ENCODE measurements at places on chromosomes 11 and 22.

- peak; percentile 23 for DNase-seq
These were observed 129.9 kb downstream of the KCNC1 start for GRCh38 chr11:17864478-17864941.

DNA sequence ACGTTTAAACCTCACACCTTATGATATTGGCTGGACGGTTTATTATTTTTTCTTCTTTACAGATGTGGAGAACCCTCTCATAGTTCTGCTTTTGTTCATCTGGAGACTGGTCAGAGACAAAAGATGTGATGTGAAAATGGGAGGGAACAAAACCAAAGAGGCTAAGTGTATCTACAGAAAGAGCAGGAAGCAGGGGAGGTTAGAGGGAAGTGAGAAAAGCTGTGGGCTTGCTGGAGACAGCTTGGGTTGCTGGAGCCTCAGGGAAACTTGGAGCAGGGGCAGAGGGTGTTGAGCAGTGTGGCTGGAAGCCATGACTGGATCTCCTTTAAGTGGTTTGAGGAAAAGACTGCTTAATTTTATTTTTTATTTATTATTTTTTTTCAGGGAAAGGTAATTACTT, 79.0 kb upstream of the SNX19 start:
- no peak for DNase-seq

- DNase-seq = no peak
These were observed 50.4 kb upstream of the CD82 start for GRCh38 chr11:44515048-44515447.

DNA sequence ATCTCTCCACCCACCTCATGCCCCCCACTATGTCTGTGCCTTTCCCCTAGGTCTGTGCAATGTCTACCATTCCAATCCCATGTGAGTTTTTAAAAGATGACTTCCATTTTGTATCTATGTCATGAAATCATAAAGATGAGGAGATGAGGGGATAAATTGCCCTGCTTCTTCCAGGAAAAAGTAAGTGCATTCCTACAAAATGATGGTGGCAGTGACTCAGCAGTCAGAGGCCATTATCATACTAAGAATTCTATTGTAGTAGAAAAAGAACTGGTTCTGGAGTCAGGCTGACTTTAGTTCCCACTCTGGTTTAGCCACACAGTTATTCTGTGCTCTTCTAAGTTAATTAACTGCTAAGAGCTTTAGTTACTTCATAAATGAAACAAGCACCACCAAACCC, 89.6 kb upstream of the API5 start:
- no peak for DNase-seq

- DNase-seq = no peak
These were observed 3.6 kb upstream of the MB start for GRCh38 chr22:35620624-35621251.

DNA sequence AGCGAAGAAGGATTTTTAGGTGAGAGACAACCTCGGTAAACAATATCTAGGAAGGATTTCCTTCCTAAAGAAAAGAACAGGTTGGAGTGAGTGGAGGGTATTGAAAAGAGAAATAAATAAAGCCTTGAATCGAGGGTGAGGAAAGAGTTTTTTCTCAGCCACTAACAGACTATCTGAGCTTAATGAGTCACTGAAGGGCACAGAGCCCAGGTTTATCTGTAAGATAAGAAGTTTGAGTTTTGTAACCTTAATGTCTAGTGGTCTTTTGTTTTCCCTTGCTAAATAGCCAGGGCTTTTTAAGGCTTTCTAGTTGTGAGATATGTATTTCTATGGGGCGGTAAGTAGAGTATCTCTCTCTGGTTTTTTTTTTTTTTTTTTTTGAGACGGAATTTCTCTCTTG, 394.5 kb upstream of the KIRREL3 start:
- DNase-seq = no peak

- no peak for DNase-seq
These were observed 86.0 kb downstream of the GRIK4 start for GRCh38 chr11:120597250-120598215.

DNA sequence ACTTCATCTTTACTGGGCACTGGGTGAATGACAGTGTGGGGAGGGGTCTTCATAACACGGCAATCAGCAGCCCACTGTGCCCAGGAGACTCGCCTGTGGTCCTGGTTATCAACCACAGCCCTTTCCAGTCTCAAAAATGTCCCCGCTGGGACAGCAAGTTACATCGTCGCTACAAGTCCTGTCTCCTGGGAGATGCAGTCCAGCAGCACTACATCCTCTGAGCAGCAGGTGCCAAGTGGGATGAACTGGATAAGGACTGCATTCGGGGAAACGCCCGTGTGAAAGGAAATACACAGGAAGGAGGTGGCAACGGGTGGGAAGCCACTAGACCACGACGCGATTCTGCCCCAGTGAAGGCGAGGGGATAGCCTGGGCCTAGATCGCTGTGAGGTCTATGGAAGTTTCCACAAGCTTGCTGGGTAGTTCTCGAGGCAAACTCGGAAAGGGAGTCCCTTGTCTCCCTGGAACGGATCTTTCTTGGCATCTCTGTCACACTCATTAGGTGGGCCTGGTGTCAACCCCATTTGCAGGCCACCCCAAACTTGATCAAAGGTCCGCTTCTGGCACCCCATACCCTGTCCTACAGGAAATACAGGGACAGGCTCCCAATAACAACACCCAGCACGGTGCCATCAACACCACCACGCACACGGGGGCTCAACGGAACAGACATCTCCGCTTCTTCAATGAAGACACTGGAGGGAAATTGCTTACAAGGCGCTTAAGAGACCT, 4.4 kb downstream of the ASCL2 start:
- DNase-seq = no peak

- DNase-seq = no peak
These were observed 6.6 kb downstream of the C2CD2L start for GRCh38 chr11:119113716-119114115.

GRCh38 chr22:11627798-11628650, 3900.0 kb upstream of the OR11H1 start:
- DNase-seq = no peak

GRCh38 chr11:60768202-60768601, 11.5 kb downstream of the MS4A15 start:
- no peak for DNase-seq

DNA sequence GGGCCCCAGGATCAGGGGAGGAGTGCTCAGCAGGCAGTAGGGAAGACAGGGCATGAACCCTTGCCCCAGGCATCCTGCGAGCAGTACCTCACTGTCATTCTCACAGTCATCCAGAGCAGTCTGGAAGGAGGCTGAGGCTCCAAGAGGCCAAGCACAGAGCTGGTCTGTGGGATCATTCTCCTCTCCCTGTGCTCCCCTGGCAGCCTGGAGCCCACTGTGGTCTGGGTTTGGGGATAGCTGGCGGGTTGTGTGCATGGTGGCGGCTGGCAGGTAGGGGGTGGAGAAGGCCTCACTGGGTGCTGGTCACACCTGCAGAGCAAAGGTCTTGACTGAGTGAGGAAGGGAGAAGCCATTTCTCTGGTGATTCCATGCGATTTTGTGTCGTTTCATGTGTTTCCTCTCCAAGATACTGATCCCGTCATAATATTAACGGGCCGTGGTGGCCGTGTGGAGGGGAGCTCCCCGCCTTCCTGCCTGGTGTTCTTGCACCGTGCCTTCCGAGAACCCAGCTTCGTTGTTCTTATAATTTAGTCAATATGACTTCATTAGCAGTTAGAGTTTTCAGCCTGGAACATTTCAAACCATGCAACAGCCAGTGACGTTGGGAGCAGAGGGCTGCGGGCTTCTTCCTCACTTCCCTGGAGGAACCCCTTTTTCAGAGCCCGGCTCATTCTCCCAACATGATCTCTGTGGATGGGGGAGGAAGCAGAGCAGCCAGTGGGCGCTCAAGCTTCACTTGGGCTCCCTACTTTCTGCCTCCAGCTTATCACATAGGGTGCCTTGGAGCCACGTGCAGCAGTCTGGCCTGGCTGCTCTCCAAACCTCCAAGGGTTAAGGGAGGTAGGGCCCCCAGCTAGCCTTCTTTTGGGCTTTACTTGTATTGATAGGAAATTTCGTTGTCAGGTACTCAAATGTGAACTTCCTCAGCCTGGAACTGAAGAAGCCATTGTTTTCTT, 20.8 kb upstream of the ADORA2A start:
- DNase-seq = no peak

DNA sequence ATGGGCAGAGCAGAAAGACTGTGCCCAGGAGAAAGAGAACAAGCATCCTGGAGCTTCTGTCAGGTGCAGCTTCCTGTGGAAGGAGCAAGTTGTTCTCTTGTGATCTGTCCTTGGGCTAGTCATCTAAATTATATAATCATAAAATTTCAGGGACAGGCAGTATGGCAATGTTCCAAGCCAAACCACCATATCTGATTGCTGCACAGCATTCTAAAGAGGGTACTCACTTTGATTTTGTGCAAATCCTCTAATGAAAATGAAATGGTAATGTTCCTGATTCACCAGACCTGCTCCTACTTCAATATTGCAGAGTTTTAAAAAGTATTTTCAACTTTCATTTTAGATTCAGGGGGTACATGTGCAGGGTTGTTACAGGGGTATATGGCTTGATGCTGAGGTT, at the start of gene PATE2:
Gene PATE2 (minus strand): TSS at position 101 of the 400 bp plus-strand sequence. CDS start 55 bp downstream, at position 46.
- DNase-seq = no peak

DNA sequence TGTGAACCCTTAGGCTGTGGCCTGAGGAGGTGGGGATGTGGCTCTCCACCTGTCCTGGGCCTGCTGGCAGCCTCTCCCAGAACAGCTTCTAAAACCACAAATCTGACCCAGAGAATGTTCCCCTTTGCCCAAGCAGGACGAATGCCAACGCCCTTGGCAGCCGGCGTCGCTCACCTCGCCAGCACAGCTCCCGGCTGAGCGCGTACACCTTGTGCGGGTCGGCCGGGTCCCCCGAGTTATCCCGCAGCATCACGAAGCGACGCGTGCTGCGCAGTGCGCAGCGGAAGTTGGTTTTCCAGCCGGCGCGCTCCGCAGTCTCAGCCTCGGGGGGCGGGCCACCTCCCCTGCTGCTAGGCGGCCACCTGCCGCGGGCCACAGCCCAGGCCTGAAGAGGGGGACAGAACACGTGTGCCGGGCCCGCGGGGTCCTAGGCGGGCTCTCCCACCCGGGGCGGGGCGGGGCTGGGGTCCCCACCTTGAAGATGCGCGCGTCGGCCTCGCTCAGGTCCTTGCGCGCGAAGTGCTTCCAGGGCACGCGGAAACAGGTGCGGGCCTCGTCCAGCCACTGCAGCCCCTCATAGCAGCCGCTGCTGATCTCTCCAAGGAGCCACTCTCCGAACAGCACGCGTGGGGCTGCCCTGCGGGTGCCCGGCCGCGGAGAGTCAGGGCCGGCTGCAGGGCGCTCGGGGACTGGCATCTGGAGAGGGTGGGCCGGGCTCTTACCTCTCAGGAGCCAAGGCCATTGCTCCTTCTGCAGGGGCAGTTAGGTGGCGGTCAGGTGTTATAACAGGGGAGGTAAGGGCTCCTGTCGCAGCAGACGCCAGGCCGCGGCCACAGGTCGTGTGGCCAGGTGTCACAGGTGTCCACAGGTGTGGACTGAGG, 887 bp downstream of the IRF7 start:
- DNase-seq = peak; percentile 8

DNA sequence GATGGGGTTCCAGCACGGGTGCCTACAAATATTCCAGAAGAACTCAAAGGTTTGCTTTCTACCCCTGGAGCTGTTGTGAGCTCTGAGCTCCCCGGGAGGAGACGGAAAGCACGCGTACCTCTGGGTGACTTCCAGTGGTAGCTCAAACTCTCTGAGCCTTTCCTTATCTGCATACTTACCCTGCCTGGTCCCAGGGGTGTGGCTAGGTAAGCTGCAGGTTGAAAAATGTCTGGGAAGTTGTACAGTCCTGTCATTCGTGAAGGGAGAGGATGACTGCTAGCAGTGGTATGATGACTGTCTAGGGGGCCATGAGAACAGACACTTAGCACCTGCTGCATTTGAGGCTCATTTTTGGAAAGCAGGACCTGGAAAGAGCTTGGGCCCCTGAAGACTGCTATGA, 111.5 kb downstream of the DSCAML1 start:
- no peak for DNase-seq

DNA sequence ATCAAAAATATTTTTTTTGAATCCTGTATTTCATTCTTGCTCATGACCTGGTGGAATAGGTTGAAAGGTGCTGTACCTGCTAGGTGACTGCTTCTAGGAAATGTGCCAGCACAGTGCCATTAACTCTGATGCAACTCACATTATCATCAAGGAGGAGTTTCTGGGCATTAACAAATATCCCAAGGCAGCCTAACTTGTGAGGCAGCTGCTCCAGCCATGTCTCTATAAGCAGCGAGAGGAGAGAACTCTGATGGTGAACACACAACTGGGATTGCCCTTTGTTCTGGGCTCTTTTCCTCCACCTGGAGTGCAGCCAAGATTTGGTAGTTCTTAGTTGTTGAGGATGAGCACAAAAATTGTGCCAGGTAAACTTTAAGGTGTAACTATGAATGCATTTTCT, 25.6 kb downstream of the HEPHL1 start:
- no peak for DNase-seq

DNA sequence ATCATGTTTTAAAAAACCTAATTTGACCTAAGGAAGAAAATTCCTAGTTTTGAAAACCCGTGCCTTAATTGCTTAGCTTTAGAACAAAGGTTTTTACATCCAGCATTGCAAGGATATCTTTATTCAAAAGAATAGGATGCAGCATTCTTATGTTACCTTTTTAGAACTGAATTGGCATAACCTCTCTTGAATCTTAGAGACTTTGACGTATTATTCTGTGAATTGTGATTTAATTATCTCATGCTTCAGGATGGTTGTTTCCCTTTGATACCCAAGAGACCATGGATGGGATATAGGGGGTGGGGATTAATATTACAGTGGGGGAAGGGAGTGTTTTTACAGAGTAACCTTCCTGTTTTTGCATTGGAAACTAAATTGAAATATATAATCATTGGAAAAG, 49.4 kb downstream of the ARHGEF12 start:
- no peak for DNase-seq

DNA sequence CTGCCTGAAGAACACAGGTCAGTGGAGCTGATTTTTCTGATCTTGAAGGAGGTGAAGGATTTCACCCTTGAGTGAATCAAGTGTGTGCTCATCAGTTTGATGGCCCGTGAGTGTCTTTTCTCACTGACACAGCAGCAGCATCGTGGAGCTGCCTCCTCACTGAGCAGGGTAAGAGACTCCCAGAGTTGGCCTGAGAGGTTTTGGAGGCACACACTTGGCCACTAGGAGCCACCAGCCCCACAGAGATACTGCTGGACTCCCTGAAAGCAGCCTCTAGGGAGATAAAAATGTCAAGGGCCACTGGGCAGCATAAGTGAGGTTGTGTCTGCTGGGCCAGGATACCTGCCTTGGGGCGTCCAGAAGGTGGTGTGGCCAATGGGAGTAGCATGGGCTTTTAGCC, 245.4 kb downstream of the GRIK4 start:
- no peak for DNase-seq

GRCh38 chr22:37500745-37501609, 14.8 kb upstream of the MFNG start:
- no peak for DNase-seq

DNA sequence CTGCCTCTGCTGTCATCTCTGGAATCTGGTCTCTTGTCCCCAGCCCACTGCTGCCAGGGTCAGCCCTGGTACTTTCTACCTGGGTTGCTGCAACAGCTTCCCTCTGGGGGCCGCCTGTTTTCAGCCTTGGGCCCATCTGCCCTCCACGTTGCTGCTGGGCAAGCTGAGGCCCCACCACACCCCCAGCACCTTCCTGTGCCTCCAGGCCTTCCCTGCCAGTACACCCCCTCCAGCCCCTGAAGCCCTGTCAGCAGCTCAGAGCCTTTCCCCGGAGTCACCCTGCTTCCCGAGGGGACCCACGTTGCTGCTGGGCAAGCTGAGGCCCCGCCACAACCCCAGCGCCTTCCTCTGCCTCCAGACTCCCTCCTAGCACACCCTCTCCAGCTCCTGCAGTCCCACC, 3.3 kb upstream of the SAMM50 start:
- no peak for DNase-seq

All from RPMI8226 (cell line).